ENCODE measurements at places on chromosomes 1 and 21.
A peak's percentile ranks its signal among the peaks of the same experiment; 100 is the strongest.

DNA sequence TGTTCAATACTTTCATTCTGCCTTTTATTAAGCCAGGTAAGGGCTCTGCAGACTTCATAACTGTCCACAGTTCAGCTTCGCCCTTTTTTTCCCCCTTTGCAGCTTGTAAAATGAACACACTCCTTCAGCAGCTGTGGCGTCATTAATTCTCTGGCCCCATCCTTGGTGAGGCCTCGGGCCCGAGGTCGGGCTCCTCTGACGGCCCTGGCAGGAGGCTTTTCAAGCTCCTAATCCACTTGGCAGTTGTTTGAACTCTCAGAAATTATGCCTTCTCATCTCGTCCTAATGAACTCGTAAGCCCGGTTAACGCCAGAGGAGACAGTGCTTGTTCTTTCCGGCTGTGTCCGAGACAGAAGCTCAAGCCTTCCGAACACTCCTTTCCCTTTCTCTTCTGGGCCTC, 18.1 kb upstream of the EPHA8 start:
- DNase-seq = no peak

DNA sequence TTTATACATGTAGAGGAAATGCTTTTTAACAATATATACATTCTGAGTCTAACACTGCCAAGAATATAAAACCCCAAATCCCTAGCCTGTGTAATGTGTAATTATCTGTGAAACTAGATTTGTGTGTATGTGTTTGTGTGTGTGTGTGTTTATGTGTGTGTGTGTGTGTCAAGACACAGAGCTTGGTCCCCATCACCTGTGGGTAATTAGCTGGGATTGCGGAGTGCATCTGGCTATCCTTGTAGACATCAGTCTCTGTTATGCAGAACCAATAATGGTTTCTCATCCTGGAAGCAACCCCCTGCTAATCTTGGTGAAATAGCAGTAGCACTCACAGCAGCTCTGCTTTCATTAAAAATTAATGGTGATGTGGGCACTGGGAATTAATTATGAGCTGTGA, 26.3 kb upstream of the ST6GALNAC3 start:
- no peak for DNase-seq

- peak; percentile 74 for DNase-seq
Measured at GRCh38 chr1:921011-921837, 2.5 kb upstream of the SAMD11 start.

- DNase-seq = no peak
Measured at GRCh38 chr1:116710420-116711262, 43.1 kb upstream of the IGSF3 start.

DNA sequence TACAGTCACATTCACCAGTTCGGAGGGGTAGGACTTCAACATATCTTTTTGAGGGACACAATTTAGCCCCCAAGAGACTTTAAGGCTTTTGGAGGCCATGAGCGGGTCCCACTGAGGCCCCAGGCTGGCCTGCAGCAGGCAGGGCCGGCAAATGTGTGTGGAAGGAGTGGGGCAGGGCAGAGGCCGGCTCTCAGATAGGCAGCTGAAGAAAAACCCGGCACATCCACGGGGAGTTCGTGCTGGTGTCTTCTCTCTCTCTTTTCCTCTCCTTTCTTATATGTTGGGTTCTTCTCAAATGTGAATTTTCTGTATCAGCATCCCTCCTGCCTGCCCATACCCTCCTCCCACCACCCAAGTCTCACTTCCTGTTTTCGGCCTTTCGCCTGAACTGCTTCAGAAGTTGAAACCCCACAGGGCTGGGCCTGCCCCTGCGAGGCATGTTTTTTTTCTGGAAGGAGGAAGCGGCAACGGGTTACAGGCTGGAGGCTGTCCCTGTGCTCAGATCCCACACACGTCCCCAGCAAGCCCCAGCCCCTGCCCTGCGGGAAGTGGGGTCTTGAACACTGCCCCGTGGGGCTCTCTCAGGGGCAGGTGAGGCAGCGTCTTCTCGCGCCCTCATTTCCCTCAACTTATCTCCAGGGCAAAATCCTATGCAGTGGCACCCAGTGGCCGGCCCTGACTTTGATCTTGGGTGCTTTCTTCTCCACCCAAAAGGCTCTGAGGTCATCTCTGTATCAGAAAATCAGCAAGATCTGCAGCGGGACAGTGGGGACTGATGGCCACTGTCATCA, 9.7 kb upstream of the UMODL1 start:
- DNase-seq = no peak

DNA sequence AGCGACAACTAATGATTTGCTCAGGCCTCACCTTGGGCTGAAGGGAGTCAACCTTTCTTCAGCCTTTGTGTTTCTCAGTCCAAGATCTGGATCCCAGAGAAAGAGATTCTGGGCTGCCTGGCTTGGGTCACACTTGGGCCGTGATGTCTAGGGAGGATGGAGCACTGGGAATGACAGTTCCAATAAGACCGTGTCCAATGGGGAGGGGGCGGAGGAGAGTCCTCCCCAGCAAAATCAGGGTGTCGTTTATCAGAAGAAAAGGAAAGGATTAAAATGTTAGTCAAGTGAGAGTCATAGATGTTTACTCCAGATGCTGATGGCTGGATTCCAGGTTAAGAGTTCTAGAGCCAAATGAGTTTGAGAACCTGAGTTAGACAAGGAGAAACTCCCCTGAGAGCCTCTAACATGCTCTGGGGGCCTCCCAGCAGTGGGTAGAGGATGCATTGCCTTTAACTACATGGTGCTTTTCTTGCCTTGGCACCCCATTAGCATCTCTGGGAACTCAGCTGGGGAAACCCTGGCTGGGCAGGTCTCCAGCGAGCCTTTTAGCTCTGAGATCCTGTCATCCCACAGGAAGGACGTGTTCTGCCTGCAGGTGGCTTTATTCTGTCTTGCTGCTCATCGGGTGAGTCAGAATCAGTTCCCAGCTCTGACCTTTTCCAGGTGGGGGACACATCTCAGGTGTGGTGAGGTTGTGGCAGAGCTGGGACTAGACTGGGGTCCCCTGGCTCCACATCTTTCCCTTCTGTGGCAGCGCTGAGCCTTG, 22.2 kb downstream of the NIPAL3 start:
- no peak for DNase-seq

GRCh38 chr1:67298762-67299161, 8.9 kb upstream of the IL12RB2 start:
- DNase-seq = no peak

GRCh38 chr1:205629751-205630150, 2.1 kb downstream of the ELK4 start:
- DNase-seq = no peak

GRCh38 chr1:64608005-64608650, 136.7 kb upstream of the RAVER2 start:
- DNase-seq = no peak

- no peak for DNase-seq
Measured at GRCh38 chr1:158728510-158729225, 8.1 kb upstream of the OR6K3 start.

DNA sequence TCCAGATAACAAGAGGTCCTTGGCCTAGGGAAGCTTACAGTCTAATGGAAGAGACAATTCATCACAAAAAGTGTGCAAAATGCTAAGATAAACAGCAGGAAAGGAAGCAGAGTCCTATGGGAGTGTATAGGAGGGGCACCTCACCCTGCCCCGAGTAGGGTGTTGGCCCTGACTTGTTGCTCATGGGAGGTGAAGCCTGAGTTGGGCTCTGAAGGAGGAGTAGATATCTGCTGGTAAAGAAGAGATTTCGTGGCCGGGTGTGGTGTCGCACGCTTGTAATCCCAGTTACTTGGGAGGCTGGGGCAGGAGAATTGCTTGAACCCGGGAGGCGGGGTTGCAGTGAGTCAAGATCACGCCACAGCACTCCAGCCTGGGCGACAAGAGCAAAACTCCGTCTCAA, 18.6 kb upstream of the GPR37L1 start:
- no peak for DNase-seq

DNA sequence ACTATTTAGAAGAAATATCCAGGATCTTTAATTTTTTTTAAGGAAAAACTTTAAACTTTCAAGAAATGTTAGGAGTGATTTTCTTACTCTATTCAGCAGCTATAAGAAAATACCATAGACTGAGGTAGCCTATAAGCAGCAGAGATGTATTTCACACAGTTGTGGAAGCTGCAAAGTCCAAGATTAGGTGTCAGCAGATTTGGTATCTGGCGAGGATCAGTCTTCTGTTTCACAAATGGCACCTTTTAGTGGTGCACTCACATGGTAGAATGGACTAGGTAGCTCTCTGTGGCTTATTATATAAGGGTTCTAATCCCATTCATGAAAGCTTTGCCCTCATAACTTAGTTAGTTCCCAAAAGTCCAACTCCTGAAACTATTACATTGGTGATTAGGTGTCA, 207.4 kb downstream of the NCAM2 start:
- no peak for DNase-seq

GRCh38 chr1:26703478-26703877, 7.7 kb downstream of the ARID1A start:
- DNase-seq = no peak

DNA sequence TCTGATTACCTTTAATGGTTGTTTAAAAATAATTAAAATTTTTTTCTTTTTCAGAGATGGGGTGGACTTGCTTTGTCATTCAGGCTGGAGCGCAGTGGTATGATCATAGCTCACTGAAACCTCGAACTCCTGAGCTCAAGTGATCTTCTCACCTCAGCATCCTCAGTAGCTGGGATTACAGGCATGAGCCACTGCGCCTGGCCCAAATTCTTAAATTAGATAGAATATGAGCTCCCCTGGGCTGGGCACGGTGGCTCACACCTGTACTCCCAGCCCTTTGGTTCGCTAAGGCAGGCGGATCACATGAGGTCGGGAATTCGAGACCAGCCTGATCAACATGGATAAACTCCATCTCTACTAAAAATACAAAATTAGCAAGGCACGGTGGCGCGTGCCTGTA, 17.0 kb downstream of the CERS2 start:
- no peak for DNase-seq

- no peak for DNase-seq
Measured at GRCh38 chr21:25031750-25032149, 575.5 kb downstream of the MRPL39 start.

- DNase-seq = no peak
Measured at GRCh38 chr1:171037626-171038025, 53.1 kb upstream of the FMO3 start.

DNA sequence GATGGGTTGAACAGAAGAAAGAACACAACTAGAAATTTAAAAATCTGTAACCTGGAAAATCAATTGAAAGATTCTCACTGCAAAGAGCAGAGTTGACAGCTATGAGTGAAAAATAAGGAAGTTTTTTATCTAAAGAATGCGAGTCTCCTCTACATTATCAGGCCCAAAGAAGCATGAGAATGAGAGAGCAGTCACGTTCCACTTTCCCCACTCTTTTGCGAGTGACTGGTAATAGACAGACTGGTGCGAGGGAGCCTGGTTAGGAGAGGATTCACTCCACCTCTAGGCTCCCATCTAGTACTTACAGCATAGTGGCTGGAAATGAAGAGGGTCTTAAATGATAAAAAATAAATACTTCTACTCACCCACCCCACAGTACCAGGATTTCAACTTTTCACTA, 52.0 kb downstream of the PRDX6 start:
- no peak for DNase-seq

GRCh38 chr1:55363268-55363667, 148.1 kb upstream of the USP24 start:
- DNase-seq = no peak

DNA sequence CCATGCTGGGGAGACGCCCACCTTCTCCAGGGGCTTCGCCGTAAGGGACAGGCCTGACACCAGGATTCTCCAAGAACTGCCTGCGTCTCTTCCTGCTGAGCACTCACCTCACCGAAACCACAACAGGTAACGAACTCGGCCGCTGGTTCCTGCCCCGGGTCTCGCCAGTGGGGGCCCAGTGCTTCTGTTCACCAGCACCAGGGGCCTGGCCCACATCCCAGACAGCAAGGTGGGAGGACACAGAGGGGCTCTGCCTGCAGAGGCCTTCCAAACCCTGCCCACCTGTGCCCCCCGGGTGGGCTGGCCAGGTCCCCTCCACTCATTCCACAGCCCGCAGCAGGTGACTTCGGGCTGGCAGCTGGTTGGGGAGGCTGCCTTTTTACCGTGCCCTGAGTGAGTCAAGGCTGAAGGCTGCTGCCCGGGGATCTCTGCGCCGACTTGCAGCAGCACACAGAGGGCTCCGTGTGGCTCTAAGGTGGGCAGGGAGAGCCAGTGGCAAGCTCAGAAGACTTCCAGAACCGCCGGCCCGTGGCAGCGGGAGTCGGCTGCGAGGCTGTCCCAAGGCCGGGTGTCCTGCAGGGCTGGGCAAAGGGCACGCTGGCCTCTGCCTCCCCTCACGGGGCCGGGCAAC, 14.7 kb upstream of the COL18A1 start:
- no peak for DNase-seq

- no peak for DNase-seq
Measured at GRCh38 chr1:115068826-115069585, 20.3 kb downstream of the TSPAN2 start.

DNA sequence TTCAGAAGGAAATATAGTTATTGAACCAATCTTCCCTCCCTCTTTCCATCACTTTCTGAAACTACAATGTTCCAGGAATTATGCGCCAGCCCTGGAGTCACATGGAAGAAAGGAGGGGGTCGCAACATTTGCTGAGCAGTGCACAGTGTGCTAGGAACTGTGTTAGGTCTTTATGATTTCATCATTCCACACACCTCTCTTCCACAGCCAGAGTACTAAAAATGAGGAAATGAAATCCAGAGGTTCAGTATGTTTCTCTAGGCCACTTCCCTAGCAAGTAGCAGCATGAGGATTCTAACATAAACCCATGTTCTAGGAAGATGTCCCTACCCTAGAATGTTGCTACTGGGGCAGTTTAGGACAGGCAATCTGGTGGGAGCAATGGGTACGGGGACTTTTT, 158.1 kb downstream of the SLC45A1 start:
- DNase-seq = no peak

GRCh38 chr1:112529301-112529700, 20.5 kb downstream of the WNT2B start:
- no peak for DNase-seq

DNA sequence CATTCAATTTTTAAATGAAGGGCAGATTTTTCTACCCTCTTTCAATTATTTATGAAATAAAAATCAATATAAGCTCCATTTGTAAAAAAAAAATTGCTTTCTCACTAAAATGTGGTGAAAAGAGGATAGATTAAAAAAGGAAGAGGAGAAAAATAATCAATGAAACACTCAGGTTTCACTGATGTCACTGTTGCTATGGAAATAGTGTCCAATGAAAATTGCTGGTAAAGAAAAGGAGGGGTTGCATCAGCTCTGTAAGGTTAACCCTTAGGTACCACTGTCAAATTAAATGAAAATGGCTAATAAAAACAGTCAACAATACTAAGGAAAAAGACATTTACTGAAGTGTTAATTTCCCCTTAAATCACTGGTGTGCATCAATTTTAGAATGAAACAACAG, 91.6 kb upstream of the TTC39A start:
- DNase-seq = no peak

GRCh38 chr1:209880031-209880430, 52.3 kb downstream of the UTP25 start:
- DNase-seq = no peak

- DNase-seq = peak; percentile 59
Measured at GRCh38 chr1:212237651-212238050, 47.6 kb upstream of the PPP2R5A start.

All from Caco-2 (cell line).